ENCODE measurements at places on chromosomes 5 and 9.

GRCh38 chr5:179568721-179569120 lies 18.4 kb downstream of the RUFY1 start:
- peak; percentile 26 for DNase-seq

- DNase-seq: no peak
Measured at GRCh38 chr5:72093217-72093616, 14.1 kb upstream of the MAP1B start.

- no peak for DNase-seq
Measured at GRCh38 chr9:30522061-30522460, 1862.4 kb upstream of the ACO1 start.

DNA sequence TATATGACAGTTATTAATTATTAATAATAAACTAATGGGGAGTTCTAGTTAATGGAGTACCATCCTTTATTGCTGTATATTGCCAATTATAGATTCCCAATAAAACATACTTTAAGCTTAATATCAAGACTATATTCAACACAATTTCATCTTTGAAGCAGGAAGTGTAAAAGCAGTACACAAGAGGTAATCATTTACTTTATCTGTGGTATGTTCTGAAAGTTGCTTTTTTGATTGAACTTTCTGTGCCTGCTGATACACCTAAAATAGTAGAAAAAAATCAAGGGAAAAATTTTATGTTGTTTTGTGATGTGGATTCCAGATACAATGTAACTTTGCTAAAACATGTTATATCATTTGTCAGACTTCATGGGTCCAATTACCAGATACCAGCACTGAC lies 58.0 kb downstream of the ACO1 start:
- DNase-seq: no peak

GRCh38 chr9:96186591-96187011 lies 115.4 kb downstream of the HSD17B3 start:
- no peak for DNase-seq

DNA sequence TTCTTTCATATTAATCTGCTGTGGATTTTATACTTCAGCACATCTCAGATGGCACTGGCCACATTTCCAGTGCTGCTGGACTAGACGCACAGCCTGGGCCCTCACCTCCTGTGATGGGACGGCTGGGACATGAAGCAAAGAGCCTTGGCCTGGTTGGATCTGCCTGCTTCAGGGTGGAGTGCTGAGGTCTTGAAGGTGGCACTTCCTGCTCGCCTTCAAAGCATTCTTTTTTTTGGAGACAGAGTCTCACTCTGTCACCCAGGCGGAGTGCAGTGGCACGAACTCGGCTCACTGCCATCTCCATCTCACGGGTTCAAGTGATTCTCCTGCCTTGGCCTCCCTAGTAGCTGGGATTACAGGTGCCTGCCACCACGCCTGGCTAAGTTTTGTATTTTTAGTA lies 73.1 kb downstream of the RAPGEF1 start:
- no peak for DNase-seq

- no peak for DNase-seq
Measured at GRCh38 chr5:74166064-74166463, 474.5 kb downstream of the ENC1 start.

GRCh38 chr5:50947906-50948683 lies 281.7 kb downstream of the PARP8 start:
- DNase-seq: no peak

DNA sequence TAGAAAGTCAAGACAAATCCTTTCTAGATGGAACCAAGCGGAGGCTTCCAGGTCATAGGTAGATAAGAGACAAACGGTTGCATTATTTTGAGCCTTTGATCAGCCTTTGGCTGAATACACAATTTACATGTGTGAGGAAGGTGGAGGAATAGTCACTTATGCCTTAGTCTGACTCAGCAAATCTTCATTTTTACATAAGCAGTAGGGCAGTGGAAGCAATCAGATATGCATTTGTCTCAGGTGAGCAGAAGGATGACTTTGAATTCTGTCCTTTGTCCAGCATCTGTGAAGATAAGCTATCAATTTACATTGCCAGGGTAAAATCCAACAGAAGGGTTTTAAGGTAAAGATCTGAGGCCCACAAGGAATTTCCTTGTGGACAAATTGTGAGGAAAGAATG lies 23.8 kb downstream of the TUSC1 start:
- DNase-seq: no peak

DNA sequence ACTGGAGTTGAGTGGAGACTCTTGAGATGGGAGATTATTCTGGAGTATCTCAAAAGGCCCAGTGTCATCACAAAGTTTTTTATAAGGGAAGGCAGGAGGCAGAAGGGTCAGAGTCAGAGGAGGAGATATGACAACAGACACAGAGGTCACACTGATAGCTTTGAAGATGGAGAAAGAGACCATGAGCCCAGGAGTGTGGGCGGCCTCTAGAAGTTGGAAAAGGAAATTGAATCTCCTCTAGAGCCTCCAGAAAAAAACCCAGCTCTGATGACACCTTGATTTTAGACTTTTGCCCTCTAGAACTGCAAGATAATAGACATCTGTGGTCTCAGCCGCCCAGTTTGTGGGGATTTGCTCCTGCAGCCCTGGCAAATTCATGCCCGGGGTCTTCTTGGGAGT lies 64.8 kb upstream of the SPTLC1 start:
- DNase-seq: no peak

DNA sequence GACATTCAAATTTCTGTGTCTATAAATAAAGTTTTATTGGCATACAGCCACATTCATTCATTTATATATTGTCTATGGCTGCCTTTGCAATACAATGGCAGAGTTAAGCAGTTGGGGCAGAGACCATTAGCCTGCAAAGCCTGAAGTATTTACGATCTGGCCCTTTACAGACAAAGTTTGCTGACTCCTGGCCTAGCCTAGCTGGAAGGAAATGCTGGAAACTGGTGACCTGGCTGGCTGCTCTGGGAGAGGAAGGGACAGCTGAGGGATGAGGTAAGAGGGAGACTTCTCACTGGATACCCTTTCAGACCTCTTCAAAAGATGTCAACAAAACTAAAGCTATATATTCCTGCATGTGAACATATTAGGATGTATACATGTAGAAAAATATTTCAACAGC lies 66.0 kb upstream of the PPARGC1B start:
- DNase-seq: no peak

DNA sequence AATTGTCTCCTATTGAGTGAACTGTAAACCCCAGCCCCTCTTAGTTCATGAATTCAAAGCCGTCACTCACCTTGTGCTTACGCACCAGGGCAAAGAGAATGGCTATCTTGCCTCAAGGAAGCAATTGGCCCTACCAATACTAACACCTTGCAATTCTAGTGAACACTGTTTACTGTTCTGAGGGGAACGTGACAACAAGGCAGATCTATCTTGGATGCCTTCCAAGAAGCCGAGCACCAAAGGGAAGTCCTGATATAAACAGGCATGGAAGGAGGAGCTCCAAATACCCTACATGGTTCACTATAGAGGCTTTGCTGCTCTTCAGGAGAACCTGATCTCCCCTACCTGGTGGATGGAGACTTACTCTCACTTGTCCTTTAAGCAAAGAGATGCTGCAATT lies 1.7 kb upstream of the PLPPR1 start:
- peak; percentile 59 for DNase-seq

GRCh38 chr9:37407468-37407867 lies 15.0 kb upstream of the GRHPR start:
- no peak for DNase-seq

GRCh38 chr5:25688156-25688555 lies 1043.4 kb upstream of the CDH10 start:
- DNase-seq: no peak

GRCh38 chr9:85425153-85425611 lies 316.6 kb downstream of the AGTPBP1 start:
- no peak for DNase-seq

DNA sequence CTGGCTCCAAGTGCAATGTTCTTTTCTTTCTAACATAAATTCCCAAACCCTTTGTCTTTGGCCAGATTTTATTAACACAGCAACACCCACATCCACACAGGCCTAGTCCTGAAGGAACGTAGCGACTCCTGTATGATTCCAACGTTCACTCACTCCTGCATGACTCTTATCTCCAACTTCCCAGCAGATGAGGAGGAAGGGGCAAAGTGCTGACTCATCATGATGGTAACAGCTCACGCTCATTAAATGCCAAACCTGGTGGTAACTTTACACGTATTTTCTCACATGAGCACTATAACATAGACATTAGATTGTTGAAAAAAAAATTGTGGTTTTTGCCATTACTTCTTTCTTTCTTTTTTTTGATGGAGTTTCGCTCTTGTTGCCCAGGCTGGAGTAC lies 1349.5 kb downstream of the EFNA5 start:
- DNase-seq: no peak

GRCh38 chr5:82341325-82341724 lies 63.2 kb upstream of the RPS23 start:
- DNase-seq: no peak

DNA sequence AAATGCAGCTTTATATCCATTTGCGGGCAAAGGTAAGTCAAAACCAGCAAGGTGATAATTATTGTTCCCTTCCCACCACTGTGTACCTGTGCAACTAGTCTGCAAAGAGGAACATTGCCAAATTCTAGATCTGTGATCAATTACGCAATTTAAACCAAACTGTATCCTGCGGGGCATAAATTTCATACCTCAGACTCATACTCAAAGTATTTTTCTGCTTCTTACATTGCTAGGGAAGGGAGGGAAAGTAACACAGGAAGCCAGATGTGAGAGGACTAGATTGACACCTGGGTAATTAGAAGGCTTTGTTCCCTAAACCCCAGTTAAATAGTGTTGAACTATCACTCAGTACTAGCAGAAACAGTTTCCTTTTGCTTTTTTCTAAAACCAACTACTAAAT lies 240.2 kb upstream of the ZNF608 start:
- DNase-seq: no peak

GRCh38 chr9:130425741-130426466 lies 18.9 kb upstream of the ASS1 start:
- no peak for DNase-seq

DNA sequence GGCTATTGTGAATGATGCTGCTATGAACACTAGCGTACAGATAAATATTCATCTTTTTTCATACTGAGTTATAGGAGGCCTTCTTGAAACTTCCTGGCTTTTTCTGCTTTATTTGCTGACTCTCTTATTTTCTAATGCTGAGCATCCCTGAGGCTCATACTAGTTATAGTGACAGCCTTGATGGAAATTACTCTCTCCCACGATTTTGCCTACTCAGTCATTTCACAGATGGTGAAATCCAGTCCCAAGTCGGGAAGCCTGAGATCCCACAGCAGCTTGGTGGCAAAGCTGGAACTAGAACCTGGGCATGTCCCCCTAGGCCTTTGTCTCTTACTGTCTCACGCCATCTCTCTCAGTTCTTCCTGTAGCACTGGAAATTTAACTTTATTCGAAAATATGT lies 22.4 kb downstream of the NANS start:
- no peak for DNase-seq

DNA sequence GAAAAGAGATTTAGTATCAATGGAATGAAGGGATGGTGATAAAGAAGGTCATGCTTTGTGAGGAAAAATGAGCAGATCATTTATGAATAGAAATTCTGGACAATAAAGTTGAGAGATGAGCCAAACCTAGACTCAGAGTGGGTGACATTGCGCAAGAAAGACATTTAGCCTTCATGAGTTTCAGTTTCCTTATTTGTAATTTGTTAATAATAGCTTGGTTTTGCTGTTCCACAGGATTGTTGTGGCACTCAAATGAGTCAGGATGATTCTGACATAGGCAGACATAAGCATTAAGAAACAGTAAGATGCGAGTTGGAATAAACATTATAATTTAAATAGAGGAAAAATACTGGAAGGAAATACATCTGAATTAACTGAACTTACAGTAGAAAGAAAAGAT lies 34.8 kb downstream of the ITGA2 start:
- DNase-seq: no peak

DNA sequence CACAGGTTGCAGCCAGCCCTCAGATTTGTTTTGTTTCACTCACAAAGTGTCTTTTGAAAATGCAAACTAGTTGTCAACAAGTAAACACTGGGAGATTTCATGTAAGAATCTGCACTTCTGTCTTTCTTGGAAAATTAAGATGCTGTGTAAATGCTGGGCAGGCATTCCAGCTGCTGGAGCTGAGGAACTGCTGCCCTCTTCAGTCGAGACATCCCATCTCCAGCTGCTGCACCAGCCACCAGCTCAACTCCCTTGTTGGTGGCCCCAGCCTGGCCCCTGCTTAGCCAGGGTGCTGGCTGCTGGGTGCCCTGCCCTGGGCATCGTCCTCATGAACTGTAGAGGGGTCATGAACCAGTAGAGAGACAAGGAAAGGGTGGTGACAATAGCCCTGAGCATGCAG lies 33.1 kb upstream of the AFAP1L1 start:
- no peak for DNase-seq

DNA sequence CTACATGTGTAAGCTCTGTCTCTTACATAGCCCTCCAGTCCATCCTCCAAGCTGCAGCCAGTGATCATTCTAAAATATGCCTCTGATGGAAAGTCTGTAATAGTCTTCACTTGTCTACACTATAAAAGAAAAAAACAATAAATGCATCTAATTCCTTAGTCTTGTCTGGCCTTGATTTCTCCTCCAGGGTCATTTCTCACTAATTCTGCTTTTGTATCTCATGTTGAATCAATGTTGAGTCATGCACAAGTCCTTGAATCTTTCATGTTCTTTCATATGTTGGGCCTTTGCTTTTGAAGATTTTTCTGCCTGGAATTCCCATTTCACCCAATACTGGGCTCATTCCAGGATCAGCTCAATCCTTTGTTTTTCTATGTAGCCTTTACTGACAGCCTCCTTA lies 121.1 kb upstream of the TRIM32 start:
- DNase-seq: no peak

GRCh38 chr5:129496421-129496820 lies 36.3 kb downstream of the ADAMTS19 start:
- DNase-seq: no peak

DNA sequence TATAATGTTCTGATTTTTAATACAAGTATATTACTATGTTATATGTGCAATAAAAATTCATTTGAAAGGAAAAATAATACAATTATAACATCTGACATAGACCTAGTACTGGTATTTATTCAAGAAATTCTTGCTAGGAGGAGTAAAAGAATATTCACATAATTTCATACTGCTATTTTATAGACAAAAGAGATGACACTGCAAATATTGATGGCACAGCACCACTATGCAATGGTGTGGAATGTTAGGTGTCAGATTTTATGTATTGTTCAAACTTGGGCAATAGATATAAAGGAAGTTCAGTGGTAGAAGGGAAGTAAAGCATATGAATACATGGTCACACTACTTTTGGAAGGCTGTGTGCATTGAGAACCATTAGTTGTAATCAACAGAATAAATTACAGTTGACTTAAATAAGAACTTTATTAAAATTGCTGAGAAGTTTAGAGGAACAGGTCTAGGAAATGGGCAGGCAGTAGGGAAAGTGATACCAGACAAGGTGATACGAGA lies 143.9 kb downstream of the OR2K2 start:
- no peak for DNase-seq

GRCh38 chr5:23631302-23632045 lies 124.1 kb downstream of the PRDM9 start:
- no peak for DNase-seq

DNA sequence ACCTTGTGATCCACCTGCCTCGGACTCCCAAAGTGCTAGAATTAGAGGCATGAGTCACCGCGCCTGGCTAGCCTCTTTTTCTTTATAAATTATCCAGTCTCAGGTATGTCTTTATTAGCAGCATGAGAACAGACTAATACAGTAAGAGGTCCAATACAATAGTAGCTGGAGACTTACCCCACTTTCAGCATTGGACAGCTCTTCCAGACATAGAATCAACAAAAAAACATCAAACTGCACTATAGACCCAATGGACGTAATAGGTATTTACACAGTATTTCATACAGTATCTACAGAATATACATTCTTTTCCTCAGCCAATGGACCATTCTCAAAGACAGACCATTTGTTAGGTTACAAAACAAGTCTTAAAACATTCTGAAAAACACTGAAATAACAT lies 6.1 kb upstream of the RCL1 start:
- DNase-seq: no peak
